ENCODE measurements at places on chromosomes 12 and 14. TPM values are rescaled to one million over a fixed set of nuclear protein-coding genes. Genes with fewer than 3 reads are reported as not detected.

SLCO1B1 gene
- not detected for total RNA-seq

ANO2 gene
- 32.4 TPM for total RNA-seq

CD27 gene
- total RNA-seq, result 0.53 TPM

LTBP2 gene
- total RNA-seq, result 251 TPM

AVPR1A gene
- not detected for total RNA-seq

DNA sequence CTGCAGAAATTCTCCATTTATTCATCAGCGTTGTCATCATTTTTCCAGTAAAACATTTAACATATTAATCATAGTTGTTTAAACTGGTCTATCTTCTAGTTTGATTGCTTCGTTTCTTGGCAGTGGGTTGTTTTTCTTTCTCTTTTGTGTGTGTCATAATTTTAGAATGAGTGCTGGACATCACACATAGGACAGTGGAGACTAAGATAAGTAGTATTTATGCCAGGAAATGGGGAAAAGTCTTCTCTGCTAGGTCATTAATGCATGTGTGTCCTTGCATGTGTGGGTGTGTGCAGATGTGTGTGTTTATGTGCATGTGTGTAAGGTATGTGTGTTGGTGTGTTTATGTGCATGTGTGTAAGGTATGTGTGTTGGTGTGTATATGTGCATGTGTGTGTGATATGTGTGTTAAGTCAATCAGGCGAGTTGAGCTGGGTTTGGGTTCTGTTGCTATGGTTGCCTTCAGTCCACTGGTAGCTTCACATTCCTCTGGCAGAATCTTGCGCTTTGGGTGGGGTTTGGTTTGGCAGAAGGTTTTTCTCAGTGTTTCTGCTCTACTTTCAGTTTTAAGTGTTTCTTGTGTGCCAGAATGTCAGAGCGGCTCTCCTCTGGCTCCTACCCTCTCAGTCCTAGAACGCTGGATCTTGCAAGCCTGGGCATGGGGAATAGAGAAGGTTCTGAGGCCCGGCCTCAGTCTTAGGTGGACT is 7.8 kb upstream of the ADGRD1 start:
- DNase-seq, result no peak

- DNase-seq, result no peak
These were observed 20.2 kb downstream of the P2RX2 start for GRCh38 chr12:132638541-132639408.

GRCh38 chr14:62003701-62004100 is 241.5 kb downstream of the SNAPC1 start:
- DNase-seq, result no peak

DNA sequence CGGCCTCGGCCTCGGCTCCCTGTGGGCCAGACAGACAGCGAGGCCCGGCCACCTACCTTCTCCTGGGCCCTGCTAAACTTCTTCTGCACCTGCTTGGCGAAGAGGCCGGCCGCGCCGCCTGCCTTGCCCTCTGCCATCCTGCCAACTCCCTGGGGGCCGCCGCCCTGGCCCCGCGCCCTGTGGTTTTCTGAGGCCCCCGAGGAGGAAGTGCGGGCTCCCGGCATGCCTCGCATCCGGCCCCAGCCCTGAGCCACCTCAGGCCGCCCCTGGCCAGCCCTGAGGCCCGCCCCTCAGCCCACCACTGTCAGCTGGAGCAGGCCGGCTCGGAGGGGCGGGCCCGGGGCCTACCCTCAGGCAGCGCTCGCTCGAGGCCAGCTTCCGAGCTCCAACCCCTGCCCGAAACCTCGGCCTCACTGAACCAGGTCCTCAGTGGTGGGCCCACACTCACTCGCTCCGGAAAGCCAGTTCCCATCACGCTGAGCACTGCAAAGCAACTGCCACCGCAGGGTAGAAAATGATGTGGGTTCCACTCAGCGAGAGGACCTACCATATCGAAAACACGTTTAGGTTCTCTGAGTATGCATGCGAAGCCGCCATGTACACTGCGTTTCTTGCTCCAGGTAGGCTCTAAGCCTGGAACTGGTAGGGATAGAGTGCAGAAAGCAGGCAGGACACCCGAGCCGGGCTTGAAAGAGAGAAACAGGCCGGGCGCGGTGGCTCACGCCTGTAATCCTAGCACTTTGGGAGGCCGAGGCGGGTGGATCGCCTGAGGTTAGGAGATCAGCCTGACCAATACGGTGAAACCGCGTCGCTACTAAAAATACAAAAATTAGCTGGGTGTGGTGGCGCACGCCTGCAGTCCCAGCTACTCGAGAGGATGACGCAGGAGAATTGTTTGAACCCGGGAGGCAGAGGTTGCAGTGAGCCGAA is at the start of gene BIN2:
Gene BIN2, minus strand, starts transcription at position 209 of the 930 bp plus-strand sequence. Its CDS starts 72 bp downstream, at position 137.
- no peak for DNase-seq

DNA sequence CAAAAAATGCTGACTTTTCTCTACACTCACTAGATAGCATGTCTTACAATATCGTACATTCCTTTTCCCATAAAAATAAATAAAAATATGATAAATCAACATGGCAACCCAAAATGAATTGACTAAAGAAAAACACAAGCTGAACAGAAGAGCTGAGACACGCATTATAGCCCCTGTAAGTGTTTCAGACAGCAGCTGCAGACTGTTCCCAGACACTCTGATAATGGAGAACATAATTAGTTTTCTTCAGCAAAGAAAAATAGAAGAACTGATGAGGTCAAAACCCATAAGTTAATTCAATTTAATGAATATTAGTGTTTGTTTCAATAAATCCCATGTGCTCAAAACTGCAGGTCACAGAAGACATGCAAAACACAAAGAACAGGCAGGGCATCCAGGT is 23.8 kb downstream of the ST8SIA1 start:
- DNase-seq, result no peak

All from glomerular endothelial cell (primary cell).